ENCODE measurements at places on chromosomes 11 and 22. TPM values are rescaled to one million over a fixed set of nuclear protein-coding genes. Genes with fewer than 3 reads are reported as not detected.

DNA sequence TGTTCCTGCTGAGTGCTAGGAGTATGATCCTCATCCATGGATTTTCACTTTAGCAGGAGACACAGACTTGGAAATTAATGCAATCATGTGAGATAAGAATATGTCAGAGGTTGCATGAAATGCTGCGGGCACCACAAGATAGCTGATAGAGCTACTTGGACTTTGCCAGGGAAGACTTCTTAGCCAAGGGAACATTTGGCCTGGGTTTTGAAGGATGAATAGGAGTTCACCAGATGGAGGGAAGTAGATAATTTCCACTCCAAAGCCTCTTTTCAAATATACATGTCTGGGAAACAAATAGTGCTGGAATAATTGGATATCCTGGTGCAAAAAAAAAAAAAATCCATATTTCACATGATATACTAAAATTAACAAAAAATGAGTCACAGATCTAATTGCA lies 44.2 kb downstream of the MYO18B start:
- DNase-seq: no peak

- DNase-seq: no peak
Measured at GRCh38 chr11:27391331-27392015, 28.5 kb upstream of the CCDC34 start.

SCARF2 gene
- total RNA-seq: 10.4 TPM

WNT11 gene
- 6.3 TPM for total RNA-seq

WNT7B gene
- total RNA-seq: 3.1 TPM

POU2AF2 gene
- not detected for total RNA-seq

CCDC89 gene
- total RNA-seq: 4.1 TPM
